CD4-positive, CD25-positive, alpha-beta regulatory T cell (primary cell): ENCODE measurements at places on chromosomes 13 and 19. TPM values are rescaled to one million over a fixed set of nuclear protein-coding genes. Genes with fewer than 3 reads are reported as not detected.

The OLFM4 gene
- not detected for total RNA-seq

DNA sequence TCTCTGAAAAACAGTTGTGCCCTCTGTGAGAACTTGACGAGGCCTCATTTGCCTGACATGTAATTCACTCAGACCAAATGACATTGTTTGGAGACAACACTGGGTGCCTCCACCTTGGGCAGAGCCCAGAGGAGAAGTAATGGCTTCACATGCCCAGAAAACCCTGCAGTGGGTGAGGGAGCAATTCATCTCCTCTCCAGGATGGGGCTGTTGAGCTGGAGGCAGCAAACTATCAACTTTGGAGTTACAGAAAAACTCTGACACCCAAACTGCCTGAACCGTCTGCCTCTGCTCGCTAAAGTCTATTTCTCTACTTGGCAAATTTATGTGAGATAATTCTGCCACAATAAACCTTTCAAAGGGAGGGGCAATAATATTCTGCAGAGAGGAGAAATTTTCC, 146.9 kb downstream of the DCLK1 start:
- no peak overlapping the region for H3K4me3 ChIP-seq
- H3K36me3 ChIP-seq, result no peaks in the 10 kb centered on the region
- H3K4me1 ChIP-seq, result no peaks in the 10 kb centered on the region
- no peaks in the 10 kb centered on the region for H3K27me3 ChIP-seq
- DNase-seq, result no peak

- H3K36me3 ChIP-seq, result no peaks in the 10 kb centered on the region
- peak within 1 kb of the TSS; percentile 77 for H3K27ac ChIP-seq
- H3K4me1 ChIP-seq, result peaks cover 49% of the 10 kb centered on the region
Measured at GRCh38 chr13:36818804-36819738, at the start of gene RFXAP. Gene RFXAP (plus strand): TSS chr13:36819222. CDS start chr13:36819358, 136 bp downstream.

- no peak overlapping the region for H3K4me3 ChIP-seq
- DNase-seq, result no peak
- H3K4me1 ChIP-seq, result no peaks in the 10 kb centered on the region
- H3K27ac ChIP-seq, result no peak overlapping the region
- H3K27me3 ChIP-seq, result no peaks in the 10 kb centered on the region
Measured at GRCh38 chr13:71722206-71722605, 144.8 kb downstream of the DACH1 start.

GRCh38 chr13:20667857-20668437, 35.6 kb upstream of the IL17D start:
- H3K4me1 ChIP-seq, result no peaks in the 10 kb centered on the region
- H3K27me3 ChIP-seq, result no peaks in the 10 kb centered on the region
- DNase-seq, result no peak
- no peaks in the 10 kb centered on the region for H3K36me3 ChIP-seq
- H3K4me3 ChIP-seq, result no peak overlapping the region
- no peak overlapping the region for H3K27ac ChIP-seq

GRCh38 chr19:6971366-6971765, 49.9 kb downstream of the MBD3L2B start:
- no peak for DNase-seq
- H3K4me3 ChIP-seq, result no peak overlapping the region
- no peaks in the 10 kb centered on the region for H3K36me3 ChIP-seq
- no peaks in the 10 kb centered on the region for H3K27me3 ChIP-seq
- H3K27ac ChIP-seq, result no peak overlapping the region

DNA sequence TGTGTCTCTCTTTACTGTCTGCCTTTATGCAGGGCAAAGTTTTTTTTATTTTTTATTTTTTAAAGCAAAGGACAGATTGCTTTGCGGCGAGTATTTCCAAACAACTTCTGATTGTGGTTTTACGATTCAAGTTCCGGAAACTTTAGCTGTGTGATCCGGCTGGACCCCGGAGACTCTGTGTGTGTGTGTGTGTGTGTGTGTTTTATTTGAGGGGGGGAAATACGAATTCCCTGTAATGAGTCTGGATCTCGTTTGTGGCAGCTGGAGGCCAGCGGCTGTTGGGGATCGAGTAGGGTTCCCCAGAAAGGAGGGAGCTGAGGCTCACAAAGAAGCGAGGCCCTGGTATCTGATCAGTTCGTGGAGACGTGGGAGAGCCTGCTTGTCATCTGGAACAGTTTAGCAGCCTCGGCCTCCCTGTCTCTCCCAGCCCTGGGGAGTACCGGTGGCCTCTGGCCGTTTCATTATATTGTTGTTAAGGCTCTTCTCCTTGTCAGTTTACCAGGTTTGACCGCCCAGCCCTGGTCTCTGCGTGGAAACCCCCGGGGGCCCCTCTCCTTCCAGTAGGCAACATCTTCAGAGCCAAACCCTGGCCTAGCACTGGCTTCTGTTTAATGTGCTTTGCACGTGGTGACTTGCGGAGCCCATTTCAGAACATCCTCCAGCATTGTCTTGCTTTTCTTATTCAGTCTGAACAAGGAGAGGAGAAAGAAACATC, 1.3 kb downstream of the FARP1 start:
- peaks cover 16% of the 10 kb centered on the region for H3K27me3 ChIP-seq
- DNase-seq, result no peak
- no peak overlapping the region for H3K27ac ChIP-seq
- H3K36me3 ChIP-seq, result no peaks in the 10 kb centered on the region
- H3K4me3 ChIP-seq, result no peak overlapping the region

- H3K27me3 ChIP-seq, result no peaks in the 10 kb centered on the region
- no peak overlapping the region for H3K4me3 ChIP-seq
- no peak overlapping the region for H3K27ac ChIP-seq
- no peak for DNase-seq
- peaks cover 8% of the 10 kb centered on the region for H3K36me3 ChIP-seq
Measured at GRCh38 chr19:11098327-11098726, 9.1 kb downstream of the LDLR start.

- H3K36me3 ChIP-seq, result no peaks in the 10 kb centered on the region
- H3K27me3 ChIP-seq, result peaks cover 18% of the 10 kb centered on the region
- DNase-seq, result no peak
- no peak overlapping the region for H3K4me3 ChIP-seq
- no peak overlapping the region for H3K27ac ChIP-seq
Measured at GRCh38 chr13:42656958-42657357, 83.0 kb downstream of the TNFSF11 start.

DNA sequence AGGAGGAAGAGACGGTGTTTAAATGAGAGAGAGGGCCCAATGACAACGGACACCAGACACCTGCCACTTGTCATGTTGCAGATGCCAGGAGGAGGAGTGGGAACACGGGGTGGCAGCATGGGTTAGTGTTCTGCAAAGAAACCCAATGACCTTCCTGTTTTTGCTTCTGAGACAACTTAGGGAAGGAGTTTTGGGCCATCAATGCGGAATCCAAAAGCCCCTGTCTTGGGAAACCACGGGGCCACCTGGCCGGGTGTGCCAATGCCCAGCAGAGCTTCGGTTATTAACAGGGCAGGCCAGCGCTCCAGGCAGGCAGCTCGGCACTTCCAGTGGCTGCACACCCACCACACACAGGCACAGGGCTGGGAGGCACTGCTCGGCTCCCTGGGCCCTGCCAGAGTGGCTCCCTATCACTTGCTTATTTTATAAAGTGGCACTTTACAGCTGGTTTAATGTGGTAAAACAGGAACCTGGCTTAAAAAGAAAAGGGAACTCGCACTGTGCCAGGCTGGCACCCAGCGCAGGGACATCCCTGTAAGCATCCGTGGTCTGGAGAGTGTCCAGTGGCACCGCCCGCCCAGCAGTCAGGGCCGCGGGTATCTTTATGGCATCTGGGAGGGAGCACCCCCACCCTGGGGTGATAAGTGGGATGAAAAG, 19.1 kb downstream of the ELL start:
- H3K27me3 ChIP-seq, result no peaks in the 10 kb centered on the region
- H3K4me3 ChIP-seq, result no peak overlapping the region
- H3K36me3 ChIP-seq, result no peaks in the 10 kb centered on the region
- no peak for DNase-seq
